ENCODE measurements at places on chromosomes 5 and 9. TPM values are rescaled to one million over a fixed set of nuclear protein-coding genes. Genes with fewer than 3 reads are reported as not detected.

DNA sequence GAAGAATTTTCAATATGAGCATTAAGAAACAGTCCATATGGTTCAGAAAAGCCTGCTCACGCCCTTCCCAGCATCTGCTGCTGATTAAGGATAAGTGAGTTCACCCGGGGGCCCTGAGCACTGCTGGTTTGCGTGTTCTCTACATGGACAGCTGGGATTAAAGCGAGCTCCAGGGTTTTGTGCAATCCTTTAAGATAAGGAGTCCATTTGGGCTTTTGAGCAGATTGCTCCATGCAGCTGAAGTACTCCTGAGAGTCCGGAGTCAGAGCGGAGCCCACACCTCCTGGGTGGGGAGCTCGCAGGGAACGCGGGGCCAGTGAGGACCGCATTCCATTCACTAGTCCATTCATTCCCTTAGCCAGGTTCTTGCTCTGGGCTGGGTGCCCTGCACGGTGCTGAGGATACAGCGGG lies 149.3 kb upstream of the COL5A1 start:
- H3K27ac ChIP-seq: no peak overlapping the region
- H3K4me1 ChIP-seq: no peaks in the 10 kb centered on the region
- H3K4me3 ChIP-seq: no peak overlapping the region
- H3K36me3 ChIP-seq: no peaks in the 10 kb centered on the region
- DNase-seq: no peak

Gene PCDHA1
- total RNA-seq: not detected

DNA sequence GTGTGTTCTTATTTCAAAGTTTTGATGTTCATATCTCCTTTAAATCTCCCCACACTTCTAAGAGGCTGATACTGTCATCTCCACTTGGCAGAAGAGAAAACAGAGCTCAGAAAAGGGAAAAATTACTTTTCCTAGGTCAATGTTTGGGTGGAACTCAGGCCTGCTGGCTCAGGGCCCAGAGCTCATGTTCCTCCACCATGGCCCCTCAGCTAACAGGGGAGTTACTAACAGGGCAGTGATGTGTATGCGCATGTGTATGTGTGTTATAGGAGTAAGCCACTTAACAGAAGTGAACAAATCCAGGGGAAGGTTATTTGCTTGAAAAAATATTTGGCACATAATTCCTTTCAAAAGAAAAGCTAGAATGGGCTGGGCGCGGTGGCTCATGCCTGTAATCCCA lies 2.5 kb downstream of the C1QTNF2 start:
- no peak for DNase-seq
- peaks cover 3% of the 10 kb centered on the region for H3K27me3 ChIP-seq
- no peak overlapping the region for H3K27ac ChIP-seq
- H3K4me3 ChIP-seq: no peak overlapping the region
- H3K36me3 ChIP-seq: no peaks in the 10 kb centered on the region

- H3K27ac ChIP-seq: no peak overlapping the region
- H3K4me1 ChIP-seq: no peaks in the 10 kb centered on the region
- H3K27me3 ChIP-seq: no peaks in the 10 kb centered on the region
- DNase-seq: no peak
Measured at GRCh38 chr9:96126321-96126881, 175.6 kb downstream of the HSD17B3 start.

Gene C9orf50
- total RNA-seq: not detected

- DNase-seq: no peak
- no peaks in the 10 kb centered on the region for H3K4me1 ChIP-seq
Measured at GRCh38 chr5:165630261-165630778, 2124.9 kb downstream of the MAT2B start.

GRCh38 chr9:83511051-83511450 lies 27.1 kb downstream of the FRMD3 start:
- H3K27ac ChIP-seq: no peak overlapping the region
- DNase-seq: no peak
- no peaks in the 10 kb centered on the region for H3K36me3 ChIP-seq
- H3K4me1 ChIP-seq: no peaks in the 10 kb centered on the region

Gene GOLGA1
- 13.1 TPM for total RNA-seq
